Stimulated activated CD8-positive, alpha-beta memory T cell treated with anti-CD3 and anti-CD28 coated beads, Interleukin-15, amount 100 ng/mL, for 4 hours (primary cell): ENCODE measurements at places on chromosomes 1 and 21.

GRCh38 chr1:31881688-31882000 is 56.5 kb downstream of the PTP4A2 start:
- DNase-seq = no peak

DNA sequence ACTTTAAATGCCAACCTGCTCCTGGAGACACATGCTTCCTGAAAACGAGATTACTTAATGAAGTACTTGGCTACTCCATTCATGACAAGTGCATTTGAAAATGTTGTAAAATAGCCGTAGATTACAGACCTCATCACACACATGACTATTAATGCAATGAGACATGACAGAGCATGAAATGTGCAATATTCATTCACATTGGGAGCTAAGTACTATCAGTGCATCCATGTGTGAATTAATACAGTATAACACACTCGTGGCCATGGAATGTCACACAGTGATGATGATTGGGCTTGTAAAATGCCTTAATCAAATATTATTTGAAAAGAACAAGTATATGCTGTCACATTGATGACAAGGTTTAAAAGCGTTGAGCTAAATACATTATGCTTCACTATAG is 407.0 kb downstream of the AMY1C start:
- DNase-seq = no peak

GRCh38 chr1:111720977-111721786 is 18.0 kb downstream of the INKA2 start:
- DNase-seq = no peak

GRCh38 chr21:40658311-40658710 is 188.6 kb downstream of the DSCAM start:
- no peak for DNase-seq

- DNase-seq = no peak
Observed at GRCh38 chr1:240109920-240110636, 18.4 kb downstream of the FMN2 start.

DNA sequence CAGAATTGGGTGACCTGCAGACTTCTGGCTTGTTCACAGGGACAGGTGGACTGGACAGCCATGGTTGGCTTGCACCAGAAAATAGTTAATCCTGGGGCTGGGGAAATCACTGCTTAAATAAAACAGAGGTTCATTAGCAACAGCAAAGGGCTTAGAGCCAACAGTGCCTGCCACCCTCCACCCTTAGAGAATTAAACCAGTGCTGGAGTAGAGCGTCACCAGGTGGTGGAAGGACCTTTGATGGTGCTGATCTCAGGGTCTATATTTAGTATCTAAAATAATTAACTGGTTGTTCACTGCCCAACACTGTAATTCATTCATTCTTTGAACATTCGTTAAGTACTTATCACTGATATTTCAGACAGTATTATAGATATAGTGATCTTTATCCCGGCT is 34.7 kb upstream of the PDE9A start:
- no peak for DNase-seq

DNA sequence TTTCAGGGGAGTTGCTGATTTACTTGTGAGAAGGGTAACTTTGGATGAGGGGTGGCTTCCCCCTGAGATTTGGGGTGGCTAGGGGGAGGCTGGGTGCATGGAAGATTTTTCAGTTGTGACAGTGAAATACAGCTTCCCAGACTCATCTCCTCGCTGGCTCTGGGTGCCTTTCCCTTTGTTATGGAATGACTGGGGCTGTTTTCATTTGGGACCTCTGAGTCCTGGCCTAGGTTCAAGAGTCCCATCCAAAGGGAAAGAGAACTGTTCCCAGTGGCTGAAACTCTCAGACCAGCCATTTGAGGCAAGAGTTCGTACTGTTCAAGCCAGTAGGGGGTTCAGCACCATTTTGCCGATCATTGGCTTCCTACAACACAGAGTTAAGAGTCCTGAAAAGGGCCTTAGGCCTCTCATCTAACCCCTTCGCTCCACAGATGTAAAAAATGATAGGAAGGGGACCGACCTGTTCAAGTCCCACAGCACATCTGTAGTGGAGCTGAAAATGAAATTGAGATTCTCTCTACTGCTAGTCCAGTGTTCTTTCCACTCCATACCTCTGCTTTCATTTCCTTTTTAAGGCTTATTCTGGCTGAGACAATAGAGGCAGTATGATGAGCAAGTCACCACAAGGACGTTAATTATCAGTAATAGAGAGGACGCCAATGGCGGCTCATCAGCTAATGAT is 958 bp downstream of the DDR2 start:
- no peak for DNase-seq

DNA sequence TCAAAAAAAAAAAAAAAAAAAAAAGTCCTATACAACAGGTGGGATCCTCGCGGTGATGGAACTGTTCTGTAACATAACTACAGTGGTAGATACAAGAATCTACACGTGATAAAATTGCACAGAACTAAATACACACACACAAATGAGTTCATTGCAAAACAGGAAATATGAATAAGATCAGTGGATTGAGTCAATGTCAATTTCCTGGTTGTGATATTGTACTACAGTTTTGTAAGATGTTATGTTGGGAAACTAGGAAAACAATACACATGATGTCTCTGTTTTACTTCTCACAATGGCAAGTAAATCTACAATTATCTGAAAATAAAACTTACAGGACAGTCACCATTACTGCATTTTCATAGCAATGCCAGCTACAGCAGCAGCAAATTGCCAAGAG is 59.8 kb downstream of the ITGB3BP start:
- no peak for DNase-seq

DNA sequence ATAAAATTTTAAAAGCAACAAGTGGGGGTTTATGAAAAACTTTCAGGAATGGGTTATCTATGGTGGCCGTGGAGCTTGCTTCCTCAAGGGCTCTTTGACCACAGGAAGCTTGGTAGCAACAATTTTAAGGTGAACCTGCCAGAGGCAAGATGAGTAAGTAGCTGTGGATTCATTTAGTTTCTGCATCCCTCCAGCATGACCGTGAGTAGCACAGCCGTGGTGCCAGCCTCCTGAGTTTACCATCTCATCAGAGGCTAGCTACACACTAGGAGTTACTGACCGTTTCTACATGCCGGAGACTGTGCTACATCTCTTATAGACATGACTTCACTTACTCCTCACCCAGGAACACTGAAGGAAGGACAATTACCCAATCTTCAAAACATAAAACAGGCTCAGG is 30.1 kb upstream of the PLEKHG5 start:
- DNase-seq = no peak

DNA sequence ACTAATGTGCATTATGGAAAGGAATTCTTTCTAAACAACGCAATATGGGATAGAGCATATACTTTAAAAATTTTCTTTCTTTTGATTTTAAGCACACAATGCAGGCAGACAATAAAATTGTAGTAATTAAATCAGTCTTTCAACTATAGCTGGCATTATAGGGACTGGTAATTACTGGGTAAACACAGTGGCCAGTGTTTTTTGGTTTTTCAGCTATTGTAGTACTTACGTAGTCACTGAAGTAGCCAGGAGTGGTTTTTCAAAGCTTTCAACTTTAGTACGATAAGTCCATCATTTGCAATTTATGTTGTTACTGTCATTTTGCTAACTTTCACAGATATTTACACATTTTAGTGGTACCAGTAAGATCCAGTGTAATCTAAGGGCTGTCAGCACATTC is 50.6 kb downstream of the RAB3GAP2 start:
- DNase-seq = no peak

DNA sequence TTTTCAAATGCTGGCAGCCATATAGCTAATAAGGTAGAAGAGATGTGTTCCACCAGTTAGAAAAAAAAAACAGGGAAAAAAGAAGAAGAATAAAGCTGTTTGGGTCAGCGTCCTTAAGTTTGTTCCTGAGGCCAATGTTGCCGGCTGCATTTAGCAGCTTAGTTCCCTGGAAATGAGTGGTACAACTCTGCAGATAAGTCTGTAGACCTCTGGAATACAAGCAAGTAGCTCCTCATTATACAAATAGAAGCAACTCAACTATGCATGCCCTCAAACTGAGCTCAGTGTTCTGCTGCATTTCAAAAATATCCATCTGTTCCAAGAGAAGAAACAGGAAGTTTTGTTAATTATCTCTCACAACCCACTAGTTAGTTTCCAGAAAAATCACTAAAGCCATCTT is 181.2 kb upstream of the PKN2 start:
- DNase-seq = no peak

DNA sequence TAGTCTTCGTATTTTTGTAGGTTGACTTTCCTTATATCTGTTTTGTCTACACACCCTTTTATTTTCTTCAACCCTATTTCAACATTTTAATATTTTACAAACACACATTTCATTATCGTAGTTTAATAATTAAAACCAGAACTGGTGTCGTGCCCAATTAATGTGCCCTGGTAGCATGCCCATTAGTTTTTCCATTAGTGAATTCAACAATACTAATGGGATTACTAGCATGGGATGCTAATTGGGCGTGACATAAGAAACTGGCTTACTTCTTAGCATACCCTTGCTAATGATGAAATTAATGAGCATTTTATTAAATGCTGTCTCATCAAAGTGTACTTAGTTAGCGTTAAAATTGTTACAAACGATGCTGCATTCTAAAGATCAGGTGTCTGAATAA is 332.7 kb downstream of the USH2A start:
- DNase-seq = no peak

- DNase-seq = peak; percentile 51
Observed at GRCh38 chr1:41741244-41741643, 177.5 kb downstream of the HIVEP3 start.
